ENCODE measurements at places on chromosomes 11 and 22.

GRCh38 chr11:120904116-120904515 is 119.8 kb upstream of the TBCEL start:
- DNase-seq, result no peak

GRCh38 chr22:20246368-20247009 is 21.6 kb downstream of the RTN4R start:
- DNase-seq, result no peak

DNA sequence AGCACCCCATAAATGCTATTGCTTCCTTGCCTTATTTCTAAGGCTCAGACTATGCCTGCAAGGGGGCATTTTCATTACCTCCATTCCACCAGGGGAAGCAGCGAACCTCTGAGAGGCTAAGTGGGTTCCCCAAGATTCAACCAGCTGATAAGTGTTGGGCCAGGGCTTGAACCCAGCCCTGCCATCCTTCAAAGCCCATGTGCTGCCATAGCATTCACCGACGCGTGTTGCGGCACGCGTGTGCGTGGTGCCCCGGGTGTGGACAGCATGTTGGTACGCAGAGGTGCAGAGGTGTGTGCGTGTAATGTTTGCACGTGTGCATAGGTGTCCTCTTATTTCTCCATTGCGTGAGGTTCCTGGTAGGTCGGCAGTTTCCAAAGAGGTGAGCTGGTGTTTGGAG is 66.0 kb upstream of the PPARA start:
- DNase-seq, result no peak

DNA sequence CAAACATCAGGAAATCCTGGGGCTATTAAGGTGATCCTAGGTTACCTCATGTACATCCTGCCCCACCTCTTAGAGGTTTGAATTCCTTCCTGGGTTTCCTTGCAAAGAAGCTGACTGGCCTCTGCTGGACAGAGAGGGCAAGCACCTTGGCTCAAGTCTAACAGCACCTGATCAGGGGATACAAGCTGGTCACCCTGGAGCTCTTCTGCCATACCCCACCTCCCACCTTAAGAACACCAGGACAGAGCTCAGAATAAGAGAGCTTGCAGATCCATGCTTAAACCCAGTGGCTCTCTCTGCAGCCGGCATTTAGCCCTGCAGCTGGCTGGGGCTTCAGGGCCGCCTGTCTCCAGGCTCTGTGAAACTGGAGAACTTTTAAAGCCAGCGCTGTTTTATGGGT is 386.6 kb upstream of the NARS2 start:
- no peak for DNase-seq

DNA sequence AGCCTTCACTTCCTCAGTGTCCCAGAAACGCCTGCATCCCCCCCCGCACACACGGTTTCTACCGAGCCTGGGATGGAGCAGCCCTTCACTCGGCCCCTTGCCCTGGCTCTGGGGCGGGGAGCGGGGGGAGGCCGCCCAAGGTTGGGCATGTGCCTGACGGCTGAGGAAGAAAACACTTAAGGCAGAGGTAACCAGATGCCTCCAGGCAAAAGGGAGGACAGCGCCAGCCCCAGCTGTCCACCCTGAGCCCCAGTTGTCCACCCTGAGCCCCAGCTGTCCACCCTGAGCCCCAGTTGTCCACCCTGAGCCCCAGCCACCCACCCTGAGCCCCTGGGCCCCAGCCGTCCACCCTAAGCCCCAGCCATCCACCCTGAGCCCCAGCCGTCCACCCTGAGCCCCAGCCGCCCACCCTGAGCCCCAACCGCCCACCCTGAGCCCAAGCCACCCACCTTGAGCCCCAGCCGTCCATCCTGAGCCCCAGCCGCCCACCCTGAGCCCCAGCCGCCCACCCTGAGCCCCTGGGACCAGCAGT is 3.8 kb upstream of the TTLL8 start:
- no peak for DNase-seq

DNA sequence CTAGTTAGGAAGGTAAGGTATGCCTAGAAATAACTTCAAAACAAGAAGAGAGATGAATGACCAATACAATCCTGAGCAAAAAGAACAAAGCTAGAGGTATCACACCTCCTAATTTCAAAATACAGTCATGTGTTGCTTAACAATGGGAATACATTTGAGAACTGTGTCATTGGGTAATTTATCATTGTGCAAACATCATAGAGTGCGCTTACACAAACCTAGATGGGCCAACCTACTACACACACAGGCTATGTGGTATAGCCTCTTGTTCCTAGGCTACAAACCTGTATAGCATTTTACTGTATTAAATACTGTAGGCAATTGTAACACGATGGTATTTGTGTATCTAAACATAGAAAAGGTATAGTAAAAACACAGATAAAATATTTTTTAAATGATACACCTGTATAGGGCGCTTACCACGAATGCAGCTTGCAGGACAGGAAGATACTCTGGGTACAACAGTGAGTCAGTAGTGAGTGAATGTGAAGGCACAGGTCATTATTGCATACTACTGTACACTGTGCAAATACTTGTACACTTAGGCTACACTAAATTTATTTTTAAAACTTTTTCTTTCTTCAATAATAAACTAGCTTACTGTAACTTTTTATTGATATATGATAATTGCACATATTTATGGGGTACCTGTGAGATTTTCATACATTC is 48.2 kb downstream of the STK33 start:
- DNase-seq, result no peak

GRCh38 chr11:42344204-42344792 is 884.8 kb upstream of the LRRC4C start:
- DNase-seq, result no peak

DNA sequence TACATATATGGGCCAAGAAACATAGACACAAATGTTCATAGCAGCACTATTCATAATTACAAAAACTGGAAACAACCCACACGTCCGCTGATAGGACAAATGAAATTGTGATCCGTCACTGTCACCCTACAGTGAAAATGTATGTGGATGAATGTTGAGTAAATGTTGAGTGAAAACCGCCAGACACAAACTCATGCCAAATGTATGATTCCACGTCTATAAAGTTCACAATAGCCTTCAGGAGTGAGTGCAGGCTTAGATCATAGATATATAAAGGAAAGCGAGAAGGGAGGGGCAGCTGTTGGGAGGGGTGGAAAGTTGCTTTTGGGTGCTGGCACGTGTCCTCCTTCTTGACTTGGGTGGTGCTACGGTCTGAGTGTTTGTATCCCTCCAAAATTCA is 33.6 kb downstream of the DBX1 start:
- DNase-seq, result no peak

- peak; percentile 62 for DNase-seq
Observed at GRCh38 chr11:68090706-68091105, 30.5 kb downstream of the CHKA start.

DNA sequence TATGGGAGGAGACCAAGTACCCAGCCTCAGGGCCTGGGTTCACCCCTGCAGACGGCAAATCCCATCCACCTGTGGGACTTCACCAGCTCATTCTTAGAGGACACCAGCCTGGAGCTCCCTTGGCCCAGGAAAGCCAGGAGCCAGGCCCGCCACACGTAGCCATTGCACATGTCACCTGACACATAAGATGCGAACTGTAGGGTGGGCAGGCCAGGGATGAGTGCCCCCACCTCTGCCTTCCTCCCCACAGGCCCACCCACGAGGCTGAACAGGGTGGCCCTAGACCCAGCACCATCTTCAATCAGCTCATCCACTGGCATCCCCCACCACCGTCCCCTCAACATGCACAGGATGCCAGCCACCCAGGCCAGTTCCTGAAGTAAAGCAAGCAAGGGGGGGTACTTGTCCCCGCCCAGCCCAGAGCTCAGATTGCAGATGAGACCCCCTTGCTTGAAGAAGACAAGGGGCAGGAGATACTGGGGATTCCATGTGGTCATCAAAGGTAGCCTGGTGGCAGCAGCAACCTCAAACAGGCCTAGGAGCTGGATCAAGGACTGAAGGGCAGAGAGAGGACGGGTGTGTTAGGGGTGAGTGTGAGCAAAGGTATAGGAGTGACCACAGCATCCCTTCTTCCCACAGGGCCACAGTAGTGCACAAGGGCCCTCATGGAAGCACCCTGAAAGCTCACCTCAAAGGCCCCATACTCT is 45.6 kb downstream of the IGLL5 start:
- no peak for DNase-seq
